ENCODE measurements at places on chromosomes 4 and X. TPM values are rescaled to one million over a fixed set of nuclear protein-coding genes. Genes with fewer than 3 reads are reported as not detected.

LONRF3 gene
- not detected for total RNA-seq

- H3K4me1 ChIP-seq, result no peaks in the 10 kb centered on the region
- no peak overlapping the region for H3K27ac ChIP-seq
- no peaks in the 10 kb centered on the region for H3K27me3 ChIP-seq
These were observed 27.0 kb downstream of the PRDM5 start for GRCh38 chr4:120895554-120895953.

DNA sequence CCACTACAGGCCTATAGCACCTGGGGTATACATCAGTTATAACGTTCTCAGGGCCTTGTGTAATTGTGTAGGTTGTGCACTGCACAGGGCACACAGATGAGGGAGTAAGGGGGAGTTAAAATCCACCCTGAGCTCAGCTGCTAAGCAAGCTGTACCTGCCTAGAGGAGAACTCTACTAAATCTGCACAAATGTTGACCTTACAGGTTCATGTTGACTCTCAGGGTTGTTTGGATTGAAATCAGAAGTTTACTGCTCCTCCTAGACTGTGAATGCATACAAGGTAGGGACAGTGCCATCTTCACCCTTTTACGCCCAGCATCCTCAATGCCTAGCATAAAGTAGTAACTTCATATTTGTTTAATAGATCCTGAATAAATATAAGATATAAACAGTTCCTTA, 89.8 kb downstream of the SMARCA1 start:
- H3K4me3 ChIP-seq, result no peak overlapping the region
- DNase-seq, result no peak
- H3K36me3 ChIP-seq, result peaks cover 40% of the 10 kb centered on the region
- H3K4me1 ChIP-seq, result no peaks in the 10 kb centered on the region
- H3K27me3 ChIP-seq, result no peaks in the 10 kb centered on the region

- H3K4me1 ChIP-seq, result peaks cover 24% of the 10 kb centered on the region
- no peak overlapping the region for H3K4me3 ChIP-seq
- no peaks in the 10 kb centered on the region for H3K36me3 ChIP-seq
- no peak for DNase-seq
- no peak overlapping the region for H3K27ac ChIP-seq
These were observed 184.7 kb upstream of the HCCS start for GRCh38 chrX:10926404-10926803.

MAGEA3 gene
- total RNA-seq, result not detected

DNA sequence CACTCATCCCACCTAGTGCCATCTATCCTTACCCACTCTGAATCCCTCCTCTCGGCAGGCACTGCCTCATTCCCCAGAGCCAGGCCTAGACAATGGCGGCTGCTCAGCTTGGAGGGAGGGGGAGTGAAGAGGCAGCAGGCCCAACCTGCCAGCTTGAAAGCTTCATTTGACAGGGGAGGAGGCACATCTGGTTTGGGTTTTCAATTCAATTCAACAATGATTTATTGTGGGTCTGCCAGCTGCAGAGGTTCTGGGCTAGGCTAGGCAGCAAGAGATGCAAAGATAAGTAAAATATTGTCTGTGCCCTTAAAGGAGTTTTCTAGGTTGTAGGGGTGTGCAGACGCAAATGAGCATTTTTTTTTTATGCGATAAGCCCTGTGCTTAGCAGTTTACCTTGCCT, 58.5 kb downstream of the RTL9 start:
- peaks cover 12% of the 10 kb centered on the region for H3K27me3 ChIP-seq
- peaks cover 23% of the 10 kb centered on the region for H3K4me1 ChIP-seq
- no peak overlapping the region for H3K27ac ChIP-seq

DNA sequence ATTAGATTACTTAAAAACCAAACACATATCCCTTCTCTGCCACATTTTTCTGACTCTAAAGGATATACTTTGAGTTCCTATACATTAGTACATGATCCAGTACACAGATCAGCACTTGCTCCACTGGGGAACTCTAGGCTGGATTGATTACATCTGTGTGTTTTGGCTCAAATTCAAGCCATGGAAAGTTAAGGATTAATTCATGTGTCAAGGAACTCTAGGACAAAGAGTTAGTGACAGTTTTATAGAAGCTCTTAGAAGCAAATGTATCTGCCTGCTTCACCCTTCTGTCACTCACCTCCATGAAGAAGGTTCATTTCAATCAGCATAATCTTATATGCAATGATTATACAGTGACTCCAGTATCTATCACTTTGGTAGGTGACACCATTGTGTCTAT, 43.2 kb downstream of the SCFD2 start:
- no peak for DNase-seq
- no peaks in the 10 kb centered on the region for H3K27me3 ChIP-seq
- H3K4me3 ChIP-seq, result no peak overlapping the region
- H3K36me3 ChIP-seq, result no peaks in the 10 kb centered on the region

H2BW2 gene
- total RNA-seq, result not detected

IQSEC2 gene
- 8.8 TPM for total RNA-seq

GRCh38 chr4:133969202-133969848, 232.3 kb downstream of the PABPC4L start:
- H3K4me1 ChIP-seq, result peaks cover 2% of the 10 kb centered on the region
- no peaks in the 10 kb centered on the region for H3K36me3 ChIP-seq
- H3K4me3 ChIP-seq, result no peak overlapping the region
- H3K27ac ChIP-seq, result no peak overlapping the region

GRCh38 chr4:20954541-20954940, 254.3 kb downstream of the PACRGL start:
- no peak overlapping the region for H3K4me3 ChIP-seq
- H3K27ac ChIP-seq, result no peak overlapping the region
- no peaks in the 10 kb centered on the region for H3K4me1 ChIP-seq
- peaks cover 3% of the 10 kb centered on the region for H3K27me3 ChIP-seq
- no peaks in the 10 kb centered on the region for H3K36me3 ChIP-seq
- DNase-seq, result no peak

Data from osteocyte (in vitro differentiated cells).